Epithelial cell of umbilical artery (primary cell): ENCODE measurements at places on chromosomes 5 and 9. TPM values are rescaled to one million over a fixed set of nuclear protein-coding genes. Genes with fewer than 3 reads are reported as not detected.

GPX3 gene
- total RNA-seq: 2.3 and 2.6 TPM in 2 replicates

ENTPD2 gene
- not detected in 2 replicates for total RNA-seq

ALAD gene
- total RNA-seq: 14.3 and 15.2 TPM in 2 replicates

KLF4 gene
- total RNA-seq: 0.65 and 1.1 TPM in 2 replicates

NUTM2G gene
- total RNA-seq: not detected in 2 replicates

PCDH1 gene
- total RNA-seq: 144 and 266 TPM in 2 replicates

DAB2IP gene
- 11.6 and 24.4 TPM in 2 replicates for total RNA-seq

LIFR gene
- total RNA-seq: 48.7 and 51.5 TPM in 2 replicates

FOXD4L4 gene
- total RNA-seq: under 0.01 TPM in 1 of 2 replicates, not detected in the other

LOX gene
- 35.4 and 48.8 TPM in 2 replicates for total RNA-seq

AJM1 gene
- 0.61 and 0.65 TPM in 2 replicates for total RNA-seq

GALNT12 gene
- 0.65 and 0.91 TPM in 2 replicates for total RNA-seq

GPRIN1 gene
- 5.2 and 6.5 TPM in 2 replicates for total RNA-seq

HRCT1 gene
- 0.76 and 3.2 TPM in 2 replicates for total RNA-seq

ADAMTS6 gene
- 86.4 and 100 TPM in 2 replicates for total RNA-seq

PCDHGB1 gene
- under 0.01 and 0.65 TPM in 2 replicates for total RNA-seq

KCTD16 gene
- total RNA-seq: 0.61 and 0.65 TPM in 2 replicates

NFIL3 gene
- total RNA-seq: 3.3 and 3.9 TPM in 2 replicates

PCDHGA11 gene
- total RNA-seq: 5.3 and 5.8 TPM in 2 replicates

SMARCA2 gene
- 45.6 and 50.0 TPM in 2 replicates for total RNA-seq

HNRNPAB gene
- total RNA-seq: 82.5 and 116 TPM in 2 replicates

AGXT2 gene
- not detected in 2 replicates for total RNA-seq

TRIM7 gene
- total RNA-seq: 14.3 and 14.6 TPM in 2 replicates

PITX1 gene
- total RNA-seq: 0.15 and 0.32 TPM in 2 replicates

CD14 gene
- 1.2 and 1.6 TPM in 2 replicates for total RNA-seq

UBLCP1 gene
- total RNA-seq: 12.3 and 17.5 TPM in 2 replicates

SLC30A5 gene
- total RNA-seq: 49.7 and 58.4 TPM in 2 replicates

PCDHA6 gene
- total RNA-seq: under 0.01 and 0.15 TPM in 2 replicates

NSA2 gene
- total RNA-seq: 91.9 and 170 TPM in 2 replicates

PCDHGB3 gene
- 0.46 and 1.3 TPM in 2 replicates for total RNA-seq

SLC36A2 gene
- not detected in 2 replicates for total RNA-seq

SMIM33 gene
- total RNA-seq: under 0.01 TPM in 1 of 2 replicates, not detected in the other

ZDHHC21 gene
- total RNA-seq: 16.9 and 24.2 TPM in 2 replicates

TIGD6 gene
- 3.6 and 4.0 TPM in 2 replicates for total RNA-seq

PCDHGA5 gene
- 0.30 and 0.32 TPM in 2 replicates for total RNA-seq

ROR2 gene
- under 0.01 TPM in 2 replicates for total RNA-seq

SARDH gene
- total RNA-seq: 0.65 and 0.91 TPM in 2 replicates

FRRS1L gene
- total RNA-seq: not detected in 2 replicates

LTC4S gene
- not detected in 2 replicates for total RNA-seq
